ENCODE measurements at places on chromosomes 4 and X.

DNA sequence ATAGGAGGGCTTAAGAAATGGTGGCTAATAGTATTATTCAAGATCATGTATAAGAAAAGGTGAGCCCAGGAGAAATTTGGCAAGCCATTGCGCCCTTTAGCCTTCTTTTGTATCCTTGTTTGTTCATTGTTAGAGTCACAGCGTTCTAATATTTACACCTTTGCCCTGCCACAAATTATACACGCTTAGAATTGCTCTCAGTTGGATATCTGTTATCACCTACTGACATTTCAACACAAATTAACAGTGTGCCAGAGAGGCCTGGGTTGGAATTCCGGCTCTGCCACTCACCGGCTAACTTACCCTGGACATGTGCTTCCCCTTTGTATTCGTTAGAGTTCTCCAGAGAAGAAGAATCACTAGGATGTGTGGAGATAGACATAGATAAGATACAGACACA is 148.7 kb upstream of the KIT start:
- DNase-seq: no peak

- DNase-seq: no peak
Observed at GRCh38 chr4:99642725-99643489, 14.7 kb downstream of the C4orf54 start.

DNA sequence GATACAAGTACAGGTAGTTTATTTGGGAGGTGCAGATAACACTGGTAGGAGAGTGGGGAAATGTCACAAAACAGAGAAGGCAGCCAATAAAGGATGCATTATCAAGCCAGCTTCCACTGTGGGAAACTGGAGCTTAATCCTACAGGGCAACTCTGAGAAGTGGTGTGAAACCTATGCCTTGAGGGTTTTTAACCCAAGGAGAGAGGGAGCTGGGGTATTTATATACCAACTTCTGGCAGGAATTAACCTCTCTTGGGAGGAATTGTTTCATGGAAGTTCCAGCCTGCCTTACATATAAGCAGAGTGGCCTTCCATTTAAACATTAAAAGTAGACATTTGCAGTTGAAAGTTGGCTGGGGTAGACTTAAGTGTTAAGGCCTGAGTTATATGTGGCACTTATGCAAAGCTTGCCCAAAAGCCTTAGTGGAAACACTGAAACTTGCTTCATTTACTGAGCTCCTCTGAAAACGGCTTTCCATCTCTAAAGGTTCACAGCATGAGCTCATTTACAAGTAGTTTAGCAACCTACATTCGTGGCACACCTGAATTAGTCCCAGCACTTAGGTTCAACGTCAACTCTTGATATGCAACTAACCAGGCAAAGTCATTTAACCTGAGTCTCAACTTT is 19.2 kb downstream of the MAGEB17 start:
- no peak for DNase-seq

- DNase-seq: no peak
Observed at GRCh38 chr4:87019246-87019791, 84.5 kb downstream of the AFF1 start.

DNA sequence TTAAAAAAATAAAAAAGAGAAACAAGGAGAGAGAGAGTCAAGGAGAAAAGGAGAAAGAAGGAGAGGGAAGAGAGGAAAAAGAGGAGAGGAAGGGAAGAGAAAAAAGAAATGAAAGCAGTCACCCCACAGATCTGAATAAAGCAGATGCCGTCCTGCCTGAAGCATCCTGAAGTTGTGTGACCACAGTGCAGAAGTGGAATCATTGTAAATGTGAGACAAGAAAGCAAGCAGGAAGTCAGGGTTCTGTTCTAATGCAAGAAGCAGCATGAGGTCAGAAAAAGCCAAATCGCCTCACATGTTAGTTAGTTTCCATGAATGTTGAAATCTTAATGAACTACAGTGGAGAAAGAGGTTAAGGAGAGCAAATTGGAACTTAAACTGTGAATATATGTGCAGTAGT is 692.5 kb downstream of the CENPC start:
- no peak for DNase-seq

DNA sequence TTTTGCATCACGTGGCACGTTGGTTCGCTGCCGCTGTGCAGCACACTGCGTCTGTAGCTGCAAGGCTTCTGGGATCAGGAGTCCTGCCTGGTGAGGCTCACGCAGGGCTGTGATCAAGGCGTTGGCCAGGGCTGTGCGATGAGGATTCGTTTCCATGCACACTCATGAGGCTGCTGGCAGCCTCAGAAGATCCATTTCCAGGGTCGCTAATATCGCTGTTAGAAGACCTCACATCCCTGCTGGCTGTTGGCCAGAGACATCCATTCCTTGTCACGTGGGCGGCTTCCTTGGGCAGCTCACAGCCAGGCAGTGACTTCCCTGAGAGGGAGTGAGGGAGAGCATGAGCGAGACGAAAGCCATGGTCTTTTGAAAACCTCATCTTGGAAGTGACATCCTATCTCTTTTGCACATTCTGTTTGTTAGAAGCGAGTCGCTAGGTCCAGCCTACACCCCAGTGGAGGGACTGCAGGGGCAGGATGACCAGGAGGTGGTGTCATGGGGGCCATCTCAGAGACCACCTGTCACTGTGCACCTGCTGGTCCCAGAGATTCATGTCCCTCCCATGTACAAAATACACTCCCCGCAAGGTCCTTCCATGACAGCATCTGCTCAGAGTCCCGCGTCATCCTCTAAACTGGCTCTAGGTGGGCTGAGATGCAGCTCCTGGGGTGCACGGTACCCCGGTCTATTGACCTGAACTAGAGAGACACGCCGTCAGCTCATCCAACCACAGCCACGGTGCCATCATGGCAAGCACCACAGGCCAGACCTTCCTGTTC is 12.2 kb downstream of the RGS12 start:
- no peak for DNase-seq
